ENCODE measurements at places on chromosomes 11 and 22.

DNA sequence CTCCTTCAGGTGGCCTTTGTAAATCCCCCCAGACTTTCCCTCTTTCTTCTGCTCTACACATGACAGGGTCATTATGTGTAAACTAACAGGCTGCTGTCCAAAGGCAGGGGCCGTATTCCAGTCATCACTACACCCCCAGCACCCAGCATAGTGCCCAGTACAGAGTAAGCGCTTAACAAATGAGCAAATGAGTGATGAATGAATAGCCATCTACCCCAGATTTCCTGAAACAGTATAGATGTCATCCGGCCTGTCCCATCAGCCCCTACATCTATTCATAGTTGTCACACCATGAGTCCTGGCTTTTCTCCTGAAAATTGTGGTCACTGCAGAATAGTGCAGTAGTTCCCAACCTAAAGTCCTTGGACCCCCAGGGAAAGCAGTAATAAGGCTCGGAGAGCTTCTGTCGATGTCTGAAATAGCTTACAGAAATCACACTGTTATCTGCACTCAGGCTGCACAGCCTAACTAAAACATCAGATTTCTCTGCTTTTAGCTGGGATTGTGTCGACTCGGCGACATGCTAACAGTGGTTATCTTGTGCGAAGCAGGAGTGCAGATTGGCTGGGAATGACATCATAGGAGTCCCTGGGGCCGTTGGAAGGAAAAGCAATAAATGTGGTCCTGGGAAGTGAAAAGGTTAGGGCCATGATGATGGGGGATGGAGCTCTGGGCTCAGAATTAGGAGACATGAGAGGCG is 143.8 kb upstream of the NECTIN1 start:
- no peak for DNase-seq

DNA sequence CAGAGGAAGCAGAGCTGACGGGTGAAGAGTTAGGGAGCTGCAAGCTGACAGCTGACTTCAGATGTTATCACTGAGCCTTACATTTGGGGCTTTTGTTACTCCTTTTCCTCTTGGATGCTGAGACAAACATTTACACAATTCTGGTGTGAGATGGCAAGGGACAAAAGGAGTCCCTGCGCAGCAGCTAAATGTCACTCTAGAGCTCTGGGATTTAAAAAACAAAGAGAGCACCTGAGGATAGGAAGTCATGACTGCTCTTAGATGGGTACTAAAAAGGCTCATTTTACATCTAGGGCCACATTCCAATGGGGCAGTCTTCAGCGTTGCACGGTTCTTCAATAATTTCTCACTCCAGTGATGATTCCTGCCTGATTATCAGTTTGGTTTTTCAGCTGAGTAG is 204.5 kb downstream of the RAB38 start:
- DNase-seq: no peak

GRCh38 chr11:100816823-100817222 is 129.7 kb downstream of the ARHGAP42 start:
- no peak for DNase-seq

- DNase-seq: no peak
These were observed 15.7 kb downstream of the ARCN1 start for GRCh38 chr11:118587952-118588351.

DNA sequence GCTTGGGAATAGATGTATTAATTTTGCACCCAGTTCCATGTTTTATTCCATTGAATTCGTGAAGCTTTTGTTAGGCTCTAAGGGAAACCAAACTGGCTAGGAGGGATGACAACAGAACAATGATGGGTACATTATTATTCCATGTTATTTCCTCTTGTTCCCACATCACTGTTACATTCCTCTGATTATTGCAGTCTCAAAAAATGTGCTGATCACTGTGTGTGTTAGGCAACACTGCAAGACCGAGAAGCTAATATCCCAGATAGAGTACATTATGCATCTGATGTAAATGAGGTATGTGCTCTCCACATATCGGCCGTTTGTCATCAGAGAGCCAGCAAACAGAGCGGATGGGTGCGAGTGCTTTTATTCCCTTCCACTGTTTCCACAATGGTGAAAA is 327.9 kb downstream of the SOX6 start:
- DNase-seq: no peak

DNA sequence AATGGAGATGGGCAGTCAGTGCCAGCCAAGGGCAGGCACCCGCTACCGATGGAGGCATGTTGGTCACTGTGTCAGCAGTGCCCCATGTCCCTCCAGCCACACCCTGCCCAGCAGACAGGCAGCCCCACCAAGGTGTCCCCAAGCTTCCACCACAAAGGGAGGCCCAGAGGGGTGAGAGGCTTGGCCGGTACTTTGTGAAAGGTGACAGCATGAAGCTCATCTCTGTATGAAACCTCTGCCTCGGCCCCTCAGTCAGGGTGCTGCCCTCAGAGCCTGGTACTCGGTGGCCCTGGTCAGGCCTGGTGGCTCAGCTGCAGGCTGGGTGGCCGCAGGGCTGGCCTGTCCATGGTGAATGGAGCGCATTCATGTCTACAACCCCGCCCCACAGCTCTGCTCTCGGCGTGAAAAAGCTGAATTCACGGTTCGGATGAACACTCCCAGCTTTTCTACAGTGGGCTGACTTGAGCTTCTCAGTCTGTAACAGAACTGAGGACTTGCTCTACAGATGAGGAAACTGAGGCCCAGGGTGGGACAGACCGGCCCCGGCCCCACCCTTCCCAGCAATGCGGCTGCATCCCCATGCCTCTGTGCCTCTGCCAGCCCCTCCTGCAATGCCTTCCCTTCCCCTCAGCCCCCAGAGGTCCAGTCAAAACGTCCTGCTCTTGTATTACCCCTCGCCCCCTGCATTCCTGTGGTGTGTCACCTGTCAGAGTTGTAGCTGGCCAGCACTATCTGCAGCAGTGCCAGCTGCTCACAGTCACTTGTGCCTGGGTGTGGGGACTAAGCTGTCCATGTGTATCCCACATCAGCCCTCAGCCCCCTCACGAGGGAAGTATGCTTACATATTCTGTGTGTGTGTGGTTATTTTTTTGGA is 27.7 kb downstream of the RSPH14 start:
- no peak for DNase-seq

GRCh38 chr11:134229126-134229790 is 4.8 kb downstream of the VPS26B start:
- DNase-seq: no peak

GRCh38 chr11:8910649-8911026 is 351 bp upstream of the AKIP1 start:
- DNase-seq: no peak

GRCh38 chr11:65109231-65110198 is 2.2 kb upstream of the TM7SF2 start:
- DNase-seq: no peak

GRCh38 chr22:41350087-41350486 is 31.7 kb upstream of the TEF start:
- no peak for DNase-seq

DNA sequence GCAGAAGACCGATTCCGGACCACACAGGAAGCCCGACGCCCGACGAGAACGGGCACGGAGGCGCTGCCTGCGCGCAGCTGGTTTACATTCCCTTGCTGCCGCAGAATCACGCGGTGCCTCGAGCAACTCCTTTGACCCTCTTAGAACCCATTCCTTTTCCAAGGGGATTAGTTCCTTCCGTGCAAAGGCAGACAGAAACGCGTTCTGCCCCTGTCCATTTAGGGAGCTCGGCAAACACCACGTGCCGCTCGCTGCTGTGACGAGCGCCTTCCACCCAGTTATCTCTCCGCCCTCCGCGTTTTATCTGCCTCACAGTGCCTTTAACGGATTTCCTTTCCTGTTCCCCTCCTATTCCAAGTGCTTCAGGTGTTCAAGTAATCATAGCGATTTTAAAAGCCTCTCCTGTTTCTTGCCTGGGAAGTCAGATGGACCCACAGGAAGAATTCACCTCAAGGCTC is 24.1 kb upstream of the MICAL3 start:
- DNase-seq: no peak

- DNase-seq: no peak
These were observed 409.6 kb downstream of the GUCY1A2 start for GRCh38 chr11:106608677-106609076.

GRCh38 chr11:103737037-103737622 is 299.3 kb upstream of the DDI1 start:
- no peak for DNase-seq

GRCh38 chr11:73753938-73754337 is 6.9 kb downstream of the RAB6A start:
- DNase-seq: no peak

DNA sequence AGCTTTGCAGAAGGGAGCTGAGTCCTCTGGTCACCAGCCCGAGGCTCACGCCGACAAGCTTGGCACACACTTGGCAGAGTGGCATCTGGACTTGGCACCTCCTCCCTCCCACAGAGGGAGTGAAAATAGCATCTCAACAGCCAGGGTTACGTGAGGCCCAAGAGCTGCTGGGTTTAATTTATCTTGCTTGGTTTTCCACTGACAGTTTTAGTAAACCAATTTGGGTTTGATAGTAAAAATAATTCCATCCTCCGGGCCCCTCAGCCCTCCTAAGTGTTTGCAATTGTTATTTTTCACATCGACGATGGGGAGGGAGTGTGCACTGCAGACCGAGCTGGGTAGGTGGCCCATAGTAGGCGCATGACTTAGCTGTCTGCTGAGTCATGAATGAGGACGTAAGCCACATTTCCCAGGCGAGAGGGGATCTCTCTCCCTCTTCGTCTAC is 107.6 kb upstream of the ASPHD2 start:
- no peak for DNase-seq

DNA sequence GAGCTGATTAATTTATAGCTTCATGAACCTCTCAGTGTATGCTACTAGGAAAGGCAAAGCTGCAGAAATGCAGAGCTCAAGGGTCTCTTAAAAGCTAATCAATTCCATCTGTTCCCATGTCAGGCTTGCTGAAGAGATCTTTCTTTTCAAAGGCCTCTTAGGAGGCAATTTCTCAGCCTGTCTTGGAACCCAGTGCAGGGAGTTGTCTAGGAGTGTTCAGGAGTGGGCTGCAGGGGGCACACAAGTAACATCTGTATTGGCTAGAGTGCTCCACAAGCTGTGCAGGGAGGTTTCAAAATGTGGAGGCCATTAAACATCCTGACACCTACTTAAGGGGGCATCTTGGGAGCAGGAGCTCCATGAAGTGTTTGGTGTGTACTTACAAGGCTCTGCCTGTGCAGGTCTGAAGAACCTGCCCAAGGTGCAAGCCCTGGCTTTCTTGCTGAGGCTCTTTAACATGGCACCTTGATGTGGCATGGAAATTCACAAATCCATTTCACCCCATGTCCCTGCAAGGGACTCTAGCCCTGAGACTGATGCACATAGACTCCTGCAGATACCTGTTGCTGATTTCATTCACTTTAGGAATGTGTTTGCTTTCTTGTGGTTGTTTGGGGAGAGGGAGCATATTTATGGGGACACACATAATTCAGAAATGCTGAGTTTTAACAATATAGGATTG is 134.7 kb downstream of the ME3 start:
- no peak for DNase-seq

DNA sequence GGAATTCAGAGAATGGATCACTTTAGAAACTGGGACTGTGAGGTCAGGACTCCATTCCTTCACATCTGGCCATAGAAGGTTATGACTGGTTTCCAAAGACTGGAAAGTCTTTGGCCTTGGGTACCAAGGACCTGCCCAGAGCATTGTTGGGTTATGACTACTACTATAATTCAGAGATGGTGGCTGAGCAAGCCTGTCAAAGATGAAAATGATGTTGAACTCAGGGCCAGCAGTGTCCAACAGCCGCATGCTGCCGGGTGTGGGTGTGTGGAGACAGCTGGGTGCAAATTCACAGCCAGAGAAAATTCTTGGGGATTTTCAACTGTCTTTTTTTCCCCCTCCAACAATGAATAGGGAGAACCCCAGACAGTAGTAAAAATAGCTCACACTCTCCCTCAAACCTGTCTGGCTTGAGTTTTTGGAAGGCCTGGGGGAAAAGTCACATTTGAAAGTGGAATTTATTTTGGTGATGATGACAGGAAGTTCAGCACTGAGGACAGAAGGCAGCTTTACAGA is 166.8 kb upstream of the NCAM1 start:
- DNase-seq: no peak

GRCh38 chr22:49889071-49889470 is 29.2 kb downstream of the ALG12 start:
- no peak for DNase-seq

DNA sequence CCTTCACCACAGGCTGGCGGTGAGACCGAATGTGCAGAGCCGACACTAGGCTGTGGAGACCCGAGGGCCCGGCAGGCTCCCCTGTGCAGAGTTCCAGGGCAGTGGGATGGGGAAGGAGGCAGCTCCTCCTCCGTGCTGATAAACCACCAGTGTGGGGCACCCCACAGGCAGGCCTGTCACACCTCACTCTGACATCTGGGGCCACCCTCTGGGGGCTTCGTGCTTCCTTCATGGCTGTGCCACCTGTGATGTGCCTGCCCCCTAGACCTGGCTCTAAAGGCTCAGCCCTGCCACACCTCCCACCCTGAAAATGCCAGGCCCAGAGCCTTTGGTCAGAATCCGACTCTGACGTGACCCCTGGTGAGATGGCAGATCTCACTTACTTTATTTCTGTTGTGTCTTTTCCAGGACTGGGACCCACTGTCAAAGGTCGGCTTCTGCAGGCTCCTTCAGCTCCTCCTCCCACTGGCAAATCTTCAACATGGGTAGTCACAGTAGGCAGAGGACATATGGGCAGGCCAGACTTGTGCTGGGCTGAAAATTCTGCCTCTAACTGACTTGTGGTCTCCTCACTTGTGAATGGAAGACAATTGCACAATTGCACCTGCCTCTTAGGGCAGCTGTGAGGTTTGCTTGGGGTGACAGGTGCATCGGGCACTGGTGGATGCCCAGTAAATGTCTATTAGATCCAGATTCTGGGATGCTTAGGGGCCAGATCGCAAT is 46.2 kb upstream of the TSKU start:
- no peak for DNase-seq

GRCh38 chr11:102476069-102476468 is 23.5 kb upstream of the TMEM123 start:
- DNase-seq: no peak

GRCh38 chr11:46049325-46049897 is 71.8 kb downstream of the PHF21A start:
- no peak for DNase-seq

DNA sequence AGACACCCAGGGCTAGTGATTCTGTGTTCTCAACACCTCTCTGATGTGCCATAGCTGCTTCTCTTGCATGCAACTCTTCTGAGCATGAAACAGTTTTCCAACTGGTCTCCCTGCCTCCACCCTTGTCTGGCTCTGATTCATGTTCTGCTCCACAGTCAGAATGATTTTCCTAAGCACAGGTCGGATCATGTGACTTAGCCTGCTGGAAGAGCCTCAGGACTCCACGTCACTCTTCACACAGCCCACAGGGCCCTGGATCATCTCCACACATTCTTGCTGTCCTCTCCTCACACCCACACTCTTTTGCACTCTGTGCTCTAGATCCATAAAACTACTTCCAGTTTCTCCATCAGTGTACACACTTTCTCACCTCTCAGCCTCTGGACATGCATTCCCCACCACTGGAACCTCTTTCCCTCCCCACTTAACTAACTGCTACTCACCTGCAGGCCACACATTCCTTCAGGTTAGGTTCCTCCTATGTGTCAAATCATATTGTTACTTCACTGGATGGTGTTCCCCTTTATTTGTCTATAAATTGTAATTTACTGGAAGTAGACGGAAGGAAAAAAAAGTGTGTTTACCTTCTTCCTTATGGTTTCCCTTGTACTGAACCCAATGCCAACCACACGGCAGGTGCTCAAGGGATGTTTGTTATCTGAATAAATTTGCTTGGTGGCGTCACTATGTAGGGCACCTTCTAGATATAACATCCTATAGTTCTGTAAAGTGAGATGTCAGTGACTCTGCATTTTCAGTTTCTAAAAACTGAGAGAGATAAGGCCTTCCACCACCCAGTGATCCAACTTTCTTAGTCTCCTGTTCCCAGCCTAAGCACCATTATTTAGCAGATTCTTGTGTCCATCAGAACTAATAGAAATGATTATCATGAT is 133.7 kb downstream of the ETS1 start:
- no peak for DNase-seq

- DNase-seq: no peak
These were observed 926 bp downstream of the PGR start for GRCh38 chr11:101128571-101129202.

Measured in stimulated activated CD4-positive, alpha-beta T cell treated with anti-CD3 and anti-CD28 coated beads, Interleukin-12 subunit alpha, Interleukin-12 subunit beta, amount 100 ng/mL, for 4 hours (primary cell).